ENCODE measurements at places on chromosomes 1 and 21.

DNA sequence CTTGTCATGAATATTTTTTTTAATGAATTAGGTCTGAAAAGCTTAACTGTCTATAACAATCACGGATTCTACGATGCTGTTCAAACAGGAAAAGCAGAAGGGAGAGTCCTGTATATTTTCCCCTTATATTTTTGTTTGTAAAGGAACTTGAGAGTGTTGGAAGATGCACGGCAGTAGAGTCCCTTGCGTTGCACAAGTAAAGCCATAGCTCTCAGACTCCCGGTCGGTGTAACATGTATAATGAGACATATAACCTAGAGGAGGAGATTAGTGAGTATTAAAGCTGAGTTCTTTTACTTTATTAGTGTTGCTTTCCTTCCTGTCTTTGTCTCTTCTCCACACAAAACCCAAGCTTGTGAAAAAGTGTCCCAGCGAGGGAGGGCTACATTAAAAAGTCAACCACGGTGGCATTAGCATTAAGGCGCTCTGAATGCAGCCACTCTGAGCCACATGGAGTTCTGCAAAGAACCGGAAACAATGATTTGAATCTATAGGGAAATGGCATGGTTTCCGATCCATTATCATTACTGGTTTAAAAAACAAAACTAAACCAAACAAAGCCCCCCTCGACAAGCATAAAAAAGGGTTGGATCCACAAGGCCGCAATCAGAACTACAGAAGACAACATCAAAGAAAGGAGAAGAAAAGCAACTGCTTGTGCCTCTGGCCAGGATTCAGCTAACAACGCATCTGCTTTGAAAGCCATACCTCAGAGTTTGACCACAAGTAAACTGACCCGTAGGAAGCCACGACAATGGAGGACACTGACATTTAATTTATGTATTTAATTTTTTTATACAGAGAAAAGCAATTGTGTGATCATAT is 356.8 kb downstream of the LMO4 start:
- DNase-seq, result no peak

- DNase-seq, result no peak
These were observed 462.4 kb upstream of the RGS18 start for GRCh38 chr1:191695865-191696264.

GRCh38 chr1:30777060-30777903 is 19.7 kb upstream of the LAPTM5 start:
- no peak for DNase-seq

GRCh38 chr1:243729956-243730355 is 120.1 kb downstream of the AKT3 start:
- DNase-seq, result no peak

DNA sequence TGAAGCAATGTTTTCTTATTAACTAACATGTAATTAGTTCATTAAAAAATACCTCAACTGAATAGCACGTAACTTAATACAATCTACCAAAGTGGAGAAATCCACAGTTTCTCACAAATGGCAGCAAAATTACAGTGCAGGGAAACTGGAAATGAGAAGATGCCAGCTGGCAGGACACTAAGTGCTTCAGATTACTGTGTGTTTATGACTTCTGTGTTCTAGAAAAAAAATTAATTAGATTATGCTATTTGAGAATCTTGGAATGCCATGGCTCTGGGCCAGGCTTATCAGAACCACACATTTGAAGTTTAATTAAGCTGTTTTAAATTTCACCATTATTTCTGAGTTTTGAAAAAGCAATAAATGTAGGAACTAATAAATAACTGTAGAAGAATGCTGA is 357.6 kb downstream of the TGFB2 start:
- DNase-seq, result no peak

DNA sequence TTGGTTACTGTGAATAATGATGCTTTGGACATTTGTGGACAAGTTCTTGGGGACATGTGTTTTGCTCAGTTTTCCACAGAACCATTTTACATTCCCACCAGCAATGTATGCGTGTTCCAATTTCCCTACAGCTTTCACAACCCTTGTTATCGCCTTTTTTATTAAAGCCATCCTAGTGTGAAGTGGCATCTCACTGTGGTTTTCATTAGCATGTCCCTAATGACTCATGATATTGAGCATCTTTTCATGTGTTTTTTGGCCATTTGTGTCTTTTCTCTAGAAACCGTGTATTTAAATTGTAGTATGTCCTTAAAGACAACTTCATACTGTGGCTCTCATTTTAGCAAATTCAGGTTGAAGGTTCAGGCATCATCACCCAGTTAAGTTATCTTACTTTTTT is 132.1 kb downstream of the TGFBR3 start:
- no peak for DNase-seq

- DNase-seq, result no peak
These were observed 159.9 kb upstream of the NR5A2 start for GRCh38 chr1:199867601-199868000.

DNA sequence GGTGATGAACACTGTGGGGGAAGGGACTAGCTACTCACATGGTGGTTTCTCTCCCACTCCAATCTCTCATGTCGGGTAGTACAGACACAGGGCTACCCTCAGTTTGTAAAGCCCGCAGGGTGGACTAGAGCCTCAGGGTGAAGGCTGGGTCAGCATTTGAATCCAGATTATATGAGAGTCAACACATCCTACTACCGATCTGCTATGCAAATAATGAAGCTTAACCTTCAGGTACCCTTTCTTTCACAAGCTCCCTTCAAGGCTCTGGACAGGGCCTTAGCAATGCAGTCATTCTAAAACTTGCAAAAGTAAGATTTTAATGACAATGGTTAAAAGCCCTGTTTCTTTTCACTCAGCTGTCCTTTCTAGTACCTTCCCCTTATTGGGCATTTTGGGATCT is 5.5 kb upstream of the ZBED6 start:
- no peak for DNase-seq

DNA sequence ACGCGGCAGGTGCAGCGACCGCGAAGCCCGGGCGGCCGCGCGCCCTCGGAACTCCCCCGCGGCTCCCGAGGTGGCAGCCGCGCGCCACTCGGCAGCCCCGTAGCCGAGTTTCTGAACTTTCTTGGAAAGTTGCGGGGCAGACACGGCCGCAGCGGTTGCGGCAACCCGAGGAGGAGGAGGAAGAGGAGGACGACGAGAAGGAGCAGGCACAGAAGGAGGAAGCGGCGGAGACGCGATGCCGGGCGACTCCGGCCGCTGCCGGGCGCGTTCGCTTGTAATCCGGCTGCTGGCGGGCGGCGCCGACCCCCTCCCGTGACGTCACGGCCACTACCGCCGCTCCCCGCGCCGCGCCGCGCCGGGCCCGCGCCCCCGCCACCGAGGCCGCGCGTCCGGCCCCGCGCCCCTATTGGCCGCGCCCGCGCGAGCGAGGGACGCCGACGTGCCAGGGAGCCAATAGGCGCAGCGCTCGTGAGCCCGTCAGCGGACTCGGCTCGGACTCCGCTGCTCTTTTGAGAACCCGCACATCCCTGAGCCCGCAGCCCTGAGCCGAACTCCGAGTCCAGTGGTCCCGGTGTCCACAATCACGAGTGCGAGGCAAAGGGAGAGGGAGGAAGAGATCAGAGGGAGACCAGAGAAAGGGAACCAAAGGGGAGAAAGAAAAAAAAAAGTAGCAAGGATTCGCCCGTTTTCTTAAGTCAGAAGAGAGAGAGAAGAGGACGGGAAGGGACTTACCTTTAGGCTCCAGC is 736 bp upstream of the BARHL2 start:
- DNase-seq, result no peak

- DNase-seq, result no peak
These were observed 24.8 kb upstream of the SLC22A15 start for GRCh38 chr1:115951560-115951959.
